Fibroblast of skin of left biceps (primary cell): ENCODE measurements at places on chromosomes 12 and 14.
A peak's percentile ranks its signal among the peaks of the same experiment; 100 is the strongest.

DNA sequence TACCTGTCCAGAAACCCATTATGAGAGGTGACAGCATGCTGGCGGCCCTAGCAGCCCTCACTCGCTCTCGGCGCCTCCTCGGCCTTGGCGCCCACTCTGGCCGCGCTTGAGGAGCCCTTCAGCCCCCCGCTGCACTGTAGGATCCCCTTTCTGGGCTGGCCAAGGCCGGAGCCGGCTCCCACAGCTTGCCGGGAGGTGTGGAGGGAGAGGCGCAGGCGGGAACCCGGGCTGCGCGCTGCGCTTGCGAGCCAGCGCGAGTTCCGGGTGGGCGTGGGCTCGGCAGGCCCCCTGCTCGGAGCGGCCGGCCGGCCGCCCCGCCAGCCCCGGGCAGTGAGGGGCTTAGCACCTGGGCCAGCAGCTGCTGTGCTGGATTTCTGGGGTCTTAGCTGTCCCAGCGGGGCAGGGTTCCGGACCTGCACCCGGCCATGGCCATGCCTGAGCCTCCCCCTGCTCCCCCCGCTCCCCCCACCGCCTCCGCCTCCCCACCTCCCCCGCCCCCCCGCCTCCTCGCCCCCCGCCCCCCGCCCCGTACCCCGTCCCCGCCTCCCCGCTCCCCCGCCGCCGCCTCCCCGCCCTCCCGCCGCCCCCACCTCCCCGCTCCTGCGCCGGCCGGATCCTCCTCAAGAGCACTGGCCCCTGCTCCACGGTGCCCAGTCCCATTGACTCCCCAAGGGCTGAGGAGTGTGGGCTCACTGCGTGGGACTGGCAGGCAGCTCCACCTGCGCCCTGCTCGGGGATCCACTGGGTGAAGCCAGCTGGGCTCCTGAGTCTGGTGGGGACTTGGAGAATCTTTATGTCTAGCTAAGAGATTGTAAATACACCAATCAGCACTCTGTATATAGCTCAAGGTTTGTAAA, 163.1 kb downstream of the KLHL28 start:
- DNase-seq, result no peak

DNA sequence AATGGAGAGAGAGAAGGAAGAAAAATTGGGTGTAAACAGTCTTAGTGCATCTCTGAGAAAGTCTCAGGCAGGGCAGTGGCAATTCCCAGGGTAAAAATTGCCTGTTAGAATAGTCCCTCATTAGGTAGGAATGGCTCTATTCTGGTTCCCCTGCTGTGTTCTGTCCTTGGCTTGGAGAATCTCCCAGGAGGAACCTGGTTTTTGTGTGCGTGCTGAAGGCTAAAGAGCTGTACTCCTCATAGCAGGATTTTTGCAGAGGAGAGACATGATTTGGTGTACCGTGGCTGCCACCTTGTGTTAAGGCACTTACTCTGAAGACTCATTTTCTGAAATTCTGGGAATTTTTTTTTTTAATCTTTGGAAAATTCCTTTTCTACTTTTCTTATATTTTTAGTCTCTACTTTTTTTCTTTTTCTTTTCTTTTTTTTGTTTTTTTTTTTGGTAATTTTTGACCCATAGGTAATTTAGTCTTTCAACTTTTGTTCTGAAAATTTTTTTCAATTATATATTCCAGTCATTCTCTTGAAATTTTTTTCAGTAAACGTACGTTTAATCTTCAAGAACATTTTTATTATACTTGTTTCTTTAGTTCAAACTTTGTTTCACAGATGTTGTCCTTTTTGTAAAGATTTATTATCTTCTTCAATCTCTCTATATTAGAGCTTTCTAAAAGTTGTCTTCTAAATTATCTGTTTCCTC, 63.8 kb downstream of the FBXO33 start:
- DNase-seq, result peak; percentile 40

GRCh38 chr14:61889914-61890351, 127.7 kb downstream of the SNAPC1 start:
- no peak for DNase-seq

DNA sequence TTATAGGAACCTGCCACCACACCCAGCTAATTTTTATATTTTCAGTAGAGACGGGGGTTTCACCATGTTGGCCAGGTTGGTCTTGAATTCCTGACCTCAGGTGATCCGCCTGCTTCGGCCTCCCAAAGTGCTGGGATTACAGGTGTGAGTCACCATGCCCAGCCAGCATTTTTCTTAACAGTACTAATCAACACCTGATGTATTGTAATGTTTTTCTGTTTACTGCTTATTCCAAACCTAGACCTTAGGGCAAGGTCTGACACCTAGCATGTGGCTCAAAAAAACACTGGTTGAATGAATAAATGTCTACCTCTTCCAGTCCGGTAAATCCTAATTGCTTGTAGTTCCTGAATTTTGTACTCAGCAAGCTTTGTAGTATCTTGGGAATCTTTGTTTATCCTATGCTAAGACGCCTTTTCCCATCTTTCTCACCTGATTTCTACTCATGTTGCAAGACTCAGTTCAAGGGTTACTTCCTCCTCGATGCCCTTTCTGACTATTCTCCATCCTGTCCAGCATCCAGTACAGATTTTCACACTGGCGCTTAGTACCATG, 2.8 kb downstream of the PAN2 start:
- no peak for DNase-seq

GRCh38 chr12:24838531-24838950, 110.4 kb downstream of the BCAT1 start:
- peak; percentile 97 for DNase-seq

DNA sequence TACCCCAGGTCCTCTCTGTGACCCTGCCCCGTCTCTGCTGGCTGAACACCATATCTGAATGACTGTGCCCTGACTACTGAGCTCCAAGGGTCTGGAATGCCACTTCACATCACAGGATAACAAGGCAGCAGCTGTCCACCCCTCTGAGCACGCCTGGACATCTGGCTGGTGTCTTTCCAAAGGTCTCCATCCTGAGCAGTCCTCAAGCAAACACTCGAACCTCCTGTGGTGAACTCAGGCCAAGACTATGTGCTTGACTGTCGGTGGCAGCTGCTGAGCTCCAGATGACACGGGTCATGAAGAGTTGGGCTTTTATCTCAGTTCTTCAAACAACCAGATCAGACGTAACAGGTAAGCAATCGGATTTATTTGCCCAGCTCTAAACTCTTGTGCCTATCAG, 117.2 kb upstream of the BCL2L14 start:
- DNase-seq, result no peak

- DNase-seq, result no peak
Observed at GRCh38 chr14:53946071-53946403, 10.6 kb downstream of the BMP4 start.

- DNase-seq, result no peak
Observed at GRCh38 chr12:50533971-50534370, 29.2 kb downstream of the DIP2B start.

- no peak for DNase-seq
Observed at GRCh38 chr14:65092349-65092748, 10.0 kb downstream of the MAX start.

GRCh38 chr12:31582155-31582554, 8.8 kb downstream of the DENND5B start:
- no peak for DNase-seq

DNA sequence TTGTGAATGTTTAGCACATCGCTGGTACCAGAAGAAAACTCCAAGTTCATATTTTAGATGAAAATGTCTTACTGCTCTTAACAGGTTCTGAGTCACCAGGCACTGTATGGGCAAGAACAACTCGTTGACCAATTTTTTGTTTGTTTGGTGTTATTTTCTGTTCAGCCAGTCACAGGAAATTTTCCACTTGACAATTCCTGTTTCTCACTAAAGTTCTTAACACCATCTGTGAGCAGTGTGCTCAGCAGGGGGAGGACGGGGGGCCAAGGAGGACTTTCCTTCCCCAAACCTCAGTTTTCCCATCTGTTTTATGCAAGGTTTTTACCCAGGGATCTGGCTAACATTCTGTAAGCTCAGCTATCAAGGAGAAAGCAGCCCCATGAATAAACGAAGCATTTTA, 3.0 kb downstream of the NUAK1 start:
- no peak for DNase-seq

GRCh38 chr12:65877836-65878235, 53.6 kb downstream of the HMGA2 start:
- no peak for DNase-seq

GRCh38 chr14:50225974-50226297, 5.4 kb downstream of the SOS2 start:
- no peak for DNase-seq

DNA sequence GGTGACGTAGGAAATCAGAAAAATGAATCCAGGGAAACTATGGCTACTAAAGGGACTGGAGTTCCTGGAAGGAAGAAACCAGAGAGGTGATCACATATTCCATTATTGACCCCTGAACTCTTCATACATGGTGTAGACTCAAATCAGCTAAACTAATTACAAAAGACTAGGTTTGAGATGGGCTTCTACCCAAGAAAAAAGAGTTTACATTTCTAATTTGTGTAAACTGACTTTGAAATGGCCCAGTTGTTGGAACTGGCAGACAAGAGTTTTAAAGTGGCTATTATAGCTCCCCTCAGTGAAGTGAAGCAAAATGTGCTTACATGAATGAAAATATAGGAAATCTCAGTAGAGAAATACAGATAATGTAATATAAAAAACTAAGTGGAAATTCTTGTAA, 1619.4 kb upstream of the SEL1L start:
- DNase-seq, result no peak

DNA sequence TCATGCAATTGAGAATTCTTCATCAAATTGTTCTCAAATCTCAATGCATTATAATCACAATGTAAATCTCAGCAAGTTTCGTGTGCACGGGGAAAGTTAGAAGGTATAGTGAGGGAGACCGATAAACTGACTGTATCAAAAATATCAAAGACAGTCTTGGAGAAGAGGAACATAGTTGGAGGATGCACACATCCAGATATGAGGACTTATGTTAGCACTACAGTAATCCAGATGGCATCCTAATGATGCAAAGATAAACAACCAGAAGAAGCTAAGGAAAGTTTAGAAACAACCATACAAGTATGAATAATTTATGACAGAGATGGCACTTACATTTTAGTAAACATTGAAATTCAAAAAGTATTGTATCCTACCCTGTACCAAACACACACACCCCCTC, 760.1 kb downstream of the RPS29 start:
- DNase-seq, result no peak

DNA sequence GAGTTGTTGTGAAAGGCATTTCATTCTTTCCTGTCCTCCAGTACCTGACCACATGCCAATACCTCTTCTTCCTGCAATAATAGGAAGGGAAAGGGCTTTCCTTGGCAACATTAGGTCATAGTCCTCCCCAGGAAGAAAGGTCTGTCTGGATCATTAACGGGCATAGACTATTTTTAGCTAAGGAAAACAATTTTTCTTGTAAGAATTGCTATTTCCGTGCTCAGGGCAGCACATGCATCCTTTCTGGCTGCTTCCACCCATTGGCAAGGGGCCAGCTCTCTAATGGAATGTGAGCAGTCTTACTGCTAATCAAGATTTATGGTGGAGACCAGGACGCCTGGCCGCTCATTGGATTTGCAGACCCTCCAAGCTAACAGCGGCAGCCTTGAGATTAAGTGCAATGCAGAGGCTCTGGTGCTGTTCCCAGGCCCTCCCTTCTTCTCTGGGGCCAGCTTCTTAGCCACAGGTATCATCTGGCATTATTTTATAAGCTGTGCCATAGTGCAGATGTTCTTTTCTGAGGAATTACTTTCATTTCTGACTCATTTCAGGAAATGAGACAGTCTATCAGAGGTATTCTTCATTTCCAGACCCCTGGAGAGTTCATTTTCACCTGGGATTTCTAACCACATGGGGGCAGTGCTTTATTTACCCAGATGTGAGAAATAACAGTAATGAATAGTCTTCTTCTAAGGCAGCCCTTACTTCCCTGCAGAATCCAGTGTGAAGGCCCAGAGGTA, 52.9 kb downstream of the ANO6 start:
- DNase-seq, result peak; percentile 83

GRCh38 chr12:15206831-15207389, 14.3 kb downstream of the RERG start:
- no peak for DNase-seq

GRCh38 chr12:107859367-107859766, 84.9 kb downstream of the ASCL4 start:
- no peak for DNase-seq

DNA sequence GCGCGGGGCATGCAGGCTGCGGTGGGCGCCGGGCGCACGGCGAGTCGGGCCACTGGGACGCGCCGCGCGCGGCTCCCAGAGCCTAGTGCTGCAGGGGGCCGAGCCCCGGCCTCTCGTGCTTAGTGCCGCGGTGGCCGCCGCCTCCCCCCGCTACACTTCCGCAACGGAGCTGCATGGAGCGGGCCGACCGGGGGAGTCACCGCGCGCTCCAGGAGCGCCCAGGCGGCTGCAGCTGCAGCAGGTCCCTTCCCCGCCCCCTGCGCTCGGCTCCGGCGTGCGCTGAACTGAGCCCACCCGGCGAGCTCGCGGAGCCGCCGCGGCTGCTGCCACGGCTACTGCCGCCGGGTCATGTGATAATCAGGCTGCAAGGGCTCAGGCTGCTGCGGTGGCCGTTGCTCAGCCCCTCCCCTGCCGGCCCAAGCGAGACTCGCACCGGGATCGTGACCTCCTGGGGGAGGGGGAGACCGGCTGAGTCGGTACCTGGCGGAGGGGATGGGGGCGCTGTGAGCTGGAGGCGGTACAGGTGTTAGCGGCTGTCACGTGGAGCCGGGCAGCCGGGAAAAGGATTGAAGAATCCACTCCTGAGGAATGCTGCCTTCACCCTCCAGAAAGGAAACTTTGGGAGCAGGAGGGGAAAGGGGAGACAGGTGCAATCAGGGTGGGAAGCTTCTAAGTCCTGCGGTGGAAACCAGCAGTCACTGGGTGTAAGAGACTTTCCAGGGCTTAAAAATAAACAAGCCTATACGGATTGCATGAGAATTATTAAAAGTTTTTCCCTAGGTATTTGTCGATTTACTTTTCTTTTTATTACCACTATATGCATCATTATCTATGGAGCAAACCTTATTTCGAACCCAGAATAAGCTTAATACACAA, at the start of gene PPM1H:
PPM1H (minus strand) TSS at position 352 of the 876 bp plus-strand sequence. CDS start 414 bp downstream, outside the sequence.
- DNase-seq, result no peak
